Omental fat pad (tissue), 4 donors: ENCODE measurements at places on chromosomes 4 and X. TPM values are rescaled to one million over a fixed set of nuclear protein-coding genes. Genes with fewer than 3 reads are reported as not detected.

DNA sequence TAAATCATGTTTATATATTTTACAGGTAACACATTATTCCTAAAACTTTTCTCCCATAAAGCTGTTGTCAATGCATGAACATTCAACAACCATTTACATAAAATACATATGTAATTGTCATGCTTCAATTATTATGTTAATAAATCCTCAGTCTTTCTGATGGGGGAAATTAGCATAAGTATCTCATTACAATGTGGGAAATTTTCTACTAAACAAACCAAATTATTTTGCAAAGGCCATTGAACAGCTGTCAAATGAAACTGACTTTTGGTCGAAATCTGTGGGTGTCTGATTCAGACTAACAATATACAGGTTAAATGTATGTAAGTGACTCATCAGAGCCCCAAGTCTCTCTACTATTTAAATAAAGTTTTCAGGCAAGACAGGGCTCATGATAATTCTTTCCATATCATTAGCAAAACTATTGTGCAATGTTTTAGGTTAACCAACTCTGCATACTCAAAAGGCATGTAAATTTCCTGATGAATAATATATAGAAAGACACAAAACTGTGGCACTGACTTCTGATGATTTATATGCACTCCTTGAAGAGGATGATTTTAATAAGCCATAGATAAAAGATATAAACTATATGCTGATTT is 795.3 kb upstream of the AADAT start:
- DNase-seq: no peak

DNA sequence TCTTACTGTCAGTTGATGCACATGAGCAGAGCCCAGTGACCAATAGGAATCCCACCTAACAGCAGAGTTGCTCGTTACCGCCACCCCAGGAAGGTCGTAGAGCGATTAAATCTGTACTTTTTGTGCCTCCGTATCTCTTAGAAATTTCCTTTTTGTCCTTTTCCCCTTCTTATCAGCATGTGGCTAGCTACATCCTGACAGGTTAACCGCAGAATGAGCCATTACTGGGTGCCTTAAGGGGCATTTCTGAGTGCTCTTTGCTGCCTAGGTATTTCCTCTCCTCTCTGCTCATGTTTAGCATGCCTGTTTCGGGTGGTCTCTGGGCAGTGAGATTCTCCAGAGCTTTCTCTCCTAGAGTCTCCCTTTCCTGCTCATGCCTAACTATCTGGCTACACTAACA is 530.5 kb downstream of the FAM133A start:
- no peak for DNase-seq

- DNase-seq: no peak
These were observed 612 bp upstream of the RRAGB start for GRCh38 chrX:55716937-55717336.

DNA sequence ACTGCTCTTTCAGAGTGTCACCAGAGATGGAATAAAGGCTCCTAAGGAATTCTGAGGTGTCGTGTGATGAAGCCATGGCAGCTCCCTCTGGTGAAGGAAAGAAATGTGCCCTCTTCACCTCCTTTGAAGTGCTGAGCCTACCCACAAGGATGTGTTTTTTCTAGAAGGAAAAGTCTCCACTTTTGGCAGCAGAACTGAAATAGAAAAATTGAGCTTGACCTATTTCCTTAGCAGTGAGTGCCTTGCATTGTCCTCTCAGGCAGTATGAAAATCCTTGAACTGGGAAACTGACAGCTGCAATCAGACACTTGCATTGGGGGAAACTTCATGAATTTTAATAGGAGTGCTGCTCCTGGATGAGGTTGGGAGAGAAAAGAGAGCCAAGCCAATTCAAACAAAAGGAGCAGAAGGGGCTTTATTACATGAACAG is 95.2 kb downstream of the DCLK2 start:
- DNase-seq: no peak

- no peak for DNase-seq
These were observed 2.2 kb downstream of the WFS1 start for GRCh38 chr4:6271701-6272465.

EOLA2 gene
- total RNA-seq: 16.7 TPM

USP17L25 gene
- not detected for total RNA-seq
